ENCODE measurements at places on chromosomes 2 and 18. TPM values are rescaled to one million over a fixed set of nuclear protein-coding genes. Genes with fewer than 3 reads are reported as not detected.

DNA sequence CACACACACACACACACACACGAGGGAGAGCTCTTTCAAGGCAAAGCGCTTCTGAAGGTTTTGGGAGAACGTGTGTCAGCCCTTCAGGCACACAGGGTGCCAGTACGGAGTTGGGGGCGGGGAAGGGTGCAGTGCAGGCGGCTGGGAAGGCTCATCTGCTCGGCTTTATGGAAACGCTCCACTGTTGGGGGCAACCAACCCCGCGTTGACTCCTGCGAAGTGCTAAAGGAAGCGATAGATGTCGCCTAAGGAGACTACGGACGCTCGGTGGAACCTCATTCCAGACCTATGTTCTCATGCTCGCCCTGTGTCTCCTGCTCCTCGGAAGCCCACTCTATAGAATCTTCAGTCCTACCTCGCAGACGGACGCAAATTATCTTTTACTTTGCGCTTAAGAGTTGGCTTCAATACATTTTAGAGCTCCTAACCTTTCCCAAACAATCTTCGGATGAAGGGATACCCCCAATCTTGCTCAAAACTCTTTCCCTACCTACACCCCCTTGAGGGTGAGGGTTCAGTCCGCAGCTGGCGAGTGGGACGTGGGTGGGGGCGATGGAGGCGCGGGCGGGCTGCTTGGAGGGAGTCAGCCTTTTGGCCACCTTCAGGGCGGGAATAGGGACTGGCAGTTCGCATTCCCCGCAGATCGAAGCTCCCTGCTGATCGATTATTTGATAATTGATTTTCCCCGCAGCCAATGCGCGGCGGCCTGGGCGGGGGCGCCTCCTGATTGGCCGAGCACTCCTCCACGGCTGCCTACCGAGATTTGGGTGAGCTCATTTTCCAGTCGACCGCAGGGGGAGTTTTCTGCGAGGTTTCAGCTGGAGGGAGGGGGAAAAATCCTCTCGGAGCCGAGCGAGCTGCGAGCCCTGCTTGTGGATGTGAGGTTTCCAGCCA is 1.9 kb upstream of the MEIS1 start:
- DNase-seq: peak; percentile 16

DNA sequence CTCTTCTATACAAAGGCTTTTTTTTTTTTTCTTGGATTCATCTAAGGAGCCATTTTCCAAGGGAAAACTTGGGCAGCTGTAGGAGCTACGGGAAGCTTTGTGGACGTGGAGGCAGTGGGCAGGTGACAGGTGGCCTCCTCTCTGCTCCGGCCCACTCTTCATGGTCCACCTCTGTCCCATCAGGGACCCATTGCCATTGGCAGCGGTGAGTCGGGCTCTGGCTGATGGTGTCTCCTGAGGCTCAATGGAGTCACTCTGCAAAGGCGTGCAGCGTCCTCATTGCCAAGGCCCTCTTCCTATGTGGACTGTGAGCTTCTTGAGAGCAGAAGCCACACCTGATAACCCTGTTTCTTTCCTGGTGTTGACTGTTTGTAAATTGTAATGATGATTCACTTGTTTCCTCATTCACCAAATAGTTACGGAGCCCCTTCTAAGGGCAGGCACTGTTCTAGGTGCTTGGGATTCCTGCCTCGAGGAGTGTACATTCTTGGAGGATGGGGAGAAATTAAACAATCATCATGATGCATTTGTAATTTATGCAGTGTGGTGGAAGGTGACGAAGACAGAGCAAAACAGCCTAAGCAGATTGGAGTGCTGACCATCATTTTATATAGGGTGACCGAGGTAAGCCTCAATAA is 240.3 kb upstream of the HS6ST1 start:
- no peak for DNase-seq

DNA sequence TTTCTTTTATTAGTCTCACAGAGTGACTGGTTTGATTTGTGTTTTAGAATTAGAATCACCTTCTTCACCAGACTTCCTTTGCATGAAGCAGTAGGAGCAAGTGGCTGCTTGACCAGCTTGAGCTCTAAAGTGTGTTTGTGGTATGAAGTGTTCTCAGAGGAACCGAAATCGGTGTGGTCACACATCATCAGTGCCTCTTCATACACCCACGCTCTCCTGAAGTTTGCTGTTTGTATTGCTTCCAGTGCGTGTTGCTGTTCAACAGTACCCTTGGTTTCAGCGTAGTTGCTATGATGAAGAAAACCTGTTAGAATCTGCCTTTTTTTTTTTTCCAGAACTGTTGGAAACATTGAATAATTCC is 77.9 kb downstream of the LIMS1 start:
- peak; percentile 18 for DNase-seq

GRCh38 chr2:152098496-152099366 is at the start of gene CACNB4:
CACNB4 (minus strand) TSS chr2:152099044.
- no peak for DNase-seq

Gene POTEC
- total RNA-seq: not detected

Gene UGT1A10
- total RNA-seq: not detected

GRCh38 chr2:194086129-194086528 is 1570.9 kb upstream of the SLC39A10 start:
- no peak for DNase-seq

Gene CABLES1
- total RNA-seq: not detected

- no peak for DNase-seq
These were observed 52.2 kb downstream of the NRP2 start for GRCh38 chr2:205734436-205735037.

GRCh38 chr2:10447300-10447894 is 730 bp downstream of the ODC1 start:
- DNase-seq: no peak

- no peak for DNase-seq
These were observed 16.3 kb downstream of the RTN4 start for GRCh38 chr2:55033921-55034320.

Gene ABCB11
- not detected for total RNA-seq

Gene CD207
- 0.25 TPM for total RNA-seq

DNA sequence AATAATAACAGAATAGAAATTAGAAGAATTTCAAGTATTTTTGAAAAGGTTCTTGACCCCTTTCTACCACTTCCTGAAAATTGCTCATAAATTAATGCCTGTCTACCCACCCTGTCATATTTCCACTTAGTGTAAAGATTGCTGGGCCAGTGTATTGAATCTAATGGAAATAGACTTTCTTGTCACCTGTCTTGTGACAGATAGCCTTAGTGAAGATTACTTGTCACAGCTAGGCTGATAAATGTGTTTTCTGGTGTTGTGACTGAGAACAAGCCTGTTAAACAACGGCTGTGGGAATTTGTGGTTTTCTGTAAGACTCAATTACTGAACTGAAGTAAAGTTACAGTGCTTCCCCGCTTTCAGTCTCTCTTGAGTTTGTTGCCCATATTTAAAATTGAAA is 37.0 kb downstream of the PIK3C3 start:
- DNase-seq: no peak

GRCh38 chr2:202135091-202135874 is 62.2 kb downstream of the KIAA2012 start:
- no peak for DNase-seq

GRCh38 chr2:108889907-108890306 is 99.1 kb downstream of the EDAR start:
- DNase-seq: no peak

Gene CYP26B1
- total RNA-seq: 0.05 TPM

DNA sequence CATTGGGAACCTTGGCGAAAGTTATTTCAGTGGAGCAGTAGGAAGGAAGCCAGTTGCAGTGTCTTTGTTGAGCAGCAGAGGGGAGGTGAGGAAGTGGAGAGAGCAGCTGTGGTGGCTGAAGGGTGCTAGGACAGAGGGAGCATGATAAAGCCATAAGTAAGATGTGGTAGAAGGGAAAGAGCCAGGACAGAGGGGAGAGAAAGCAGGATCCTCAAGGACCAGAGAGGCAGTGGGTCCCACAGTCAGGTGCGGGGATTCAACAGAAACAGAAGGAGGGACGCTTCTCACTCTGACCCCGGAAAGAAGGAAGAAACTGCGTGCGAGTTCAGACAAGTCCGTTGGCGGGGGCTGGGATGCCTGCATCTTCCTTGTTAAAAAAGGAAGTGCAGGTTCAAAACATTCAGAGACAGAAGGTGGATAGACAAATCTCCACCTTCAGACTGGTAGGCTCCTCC is at the start of gene CXCR2:
Gene CXCR2, plus strand, starts transcription at position 403 of the 455 bp plus-strand sequence. CDS start 8,774 bp downstream, outside the sequence.
- no peak for DNase-seq

GRCh38 chr2:156430236-156430979 is 5.8 kb upstream of the GPD2 start:
- DNase-seq: no peak

Gene TEX44
- total RNA-seq: not detected

DNA sequence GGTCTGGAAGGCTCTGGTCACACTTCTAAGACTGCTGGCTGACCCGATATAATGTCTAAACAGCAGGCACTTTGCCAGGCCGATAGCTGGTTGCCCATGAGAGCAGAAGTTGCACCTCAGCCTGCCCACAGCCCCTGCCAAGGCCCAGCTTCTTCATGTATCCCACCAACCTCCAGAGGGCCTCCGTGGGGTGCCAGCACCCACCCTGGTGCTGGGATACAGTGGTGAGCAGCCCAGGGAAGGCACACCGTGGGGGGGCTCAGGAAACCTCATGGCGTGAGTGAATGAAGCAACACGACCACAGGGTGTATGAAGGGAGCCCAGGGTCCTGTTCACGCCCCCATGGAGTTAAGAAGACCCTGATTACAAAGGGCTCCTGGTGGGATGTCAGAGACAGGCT is 16.2 kb upstream of the GLI2 start:
- DNase-seq: no peak

DNA sequence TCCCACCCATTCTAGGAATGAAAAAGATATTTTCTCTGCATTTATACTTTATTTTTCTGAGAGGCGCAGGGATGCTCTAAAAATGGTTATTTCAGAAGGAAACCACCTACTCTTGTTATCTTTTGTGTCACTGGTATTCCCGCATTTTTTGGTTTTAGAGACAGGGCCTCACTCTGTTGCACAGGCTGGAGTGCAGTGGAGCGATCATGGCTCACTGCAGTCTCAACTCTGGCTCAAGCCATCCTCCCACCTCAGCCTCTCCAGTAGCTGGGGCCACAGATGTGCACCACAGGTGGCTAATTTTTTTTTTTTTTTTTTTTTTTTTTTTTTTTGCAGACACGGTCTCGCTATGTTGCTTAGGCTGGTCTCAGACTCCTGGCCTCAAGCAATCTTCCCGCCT is 135.9 kb downstream of the NCK2 start:
- no peak for DNase-seq

Gene RAMP1
- total RNA-seq: not detected

DNA sequence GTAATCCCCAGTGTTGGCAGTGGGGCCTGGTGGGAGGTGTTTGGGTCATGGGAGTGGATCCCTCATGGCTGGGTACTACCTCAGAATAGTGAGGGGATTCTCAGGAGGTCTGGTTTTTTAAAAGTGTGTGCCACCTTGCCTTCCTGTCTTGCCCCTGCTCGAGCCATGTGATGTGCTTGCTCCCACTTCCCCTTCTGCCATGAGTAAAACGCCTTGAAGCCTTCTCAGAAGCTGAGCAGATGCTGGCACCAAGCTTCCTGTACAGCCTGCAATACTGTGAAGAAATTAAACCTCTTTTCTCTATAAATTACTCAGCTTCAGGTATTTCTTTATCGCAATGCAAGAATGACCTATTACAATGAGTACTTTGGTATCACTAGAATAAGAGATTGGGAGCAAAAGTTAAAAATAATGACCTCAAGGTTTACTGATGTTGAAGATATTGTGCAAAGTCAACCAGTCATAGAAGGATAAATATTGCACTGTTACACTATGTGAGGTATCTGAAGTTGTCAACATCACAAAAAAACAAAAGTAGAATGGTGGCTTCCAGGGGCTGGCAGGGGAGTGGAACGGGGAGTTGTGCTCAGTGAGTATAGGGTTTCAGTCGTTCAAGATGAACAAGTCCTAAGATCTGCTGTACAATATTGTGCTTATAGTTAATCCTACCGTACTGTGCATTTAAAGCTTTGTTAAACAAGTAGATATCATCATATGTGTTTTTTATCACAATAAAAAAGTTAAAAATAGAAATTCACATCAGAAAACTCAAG is 938.3 kb upstream of the CNTNAP5 start:
- DNase-seq: no peak

DNA sequence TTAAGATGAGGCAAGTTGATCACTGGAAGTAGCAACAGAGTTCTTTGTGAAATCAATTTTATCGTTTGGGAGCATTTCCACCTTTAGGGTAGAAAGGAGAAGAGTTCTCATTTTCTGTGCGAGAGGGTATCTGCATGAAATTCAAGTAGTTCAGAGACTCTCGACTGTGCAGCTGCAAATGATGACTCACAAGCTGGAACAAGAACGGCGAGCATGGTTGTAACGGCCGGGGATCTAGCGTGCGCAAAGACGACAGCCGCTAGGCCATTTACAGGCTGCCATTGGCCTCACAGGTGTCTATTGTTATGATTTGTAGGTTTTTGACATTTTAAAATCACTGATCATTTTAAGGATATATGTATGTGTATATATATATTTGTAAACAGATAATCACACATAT is 5.2 kb downstream of the KLHL29 start:
- DNase-seq: no peak

DNA sequence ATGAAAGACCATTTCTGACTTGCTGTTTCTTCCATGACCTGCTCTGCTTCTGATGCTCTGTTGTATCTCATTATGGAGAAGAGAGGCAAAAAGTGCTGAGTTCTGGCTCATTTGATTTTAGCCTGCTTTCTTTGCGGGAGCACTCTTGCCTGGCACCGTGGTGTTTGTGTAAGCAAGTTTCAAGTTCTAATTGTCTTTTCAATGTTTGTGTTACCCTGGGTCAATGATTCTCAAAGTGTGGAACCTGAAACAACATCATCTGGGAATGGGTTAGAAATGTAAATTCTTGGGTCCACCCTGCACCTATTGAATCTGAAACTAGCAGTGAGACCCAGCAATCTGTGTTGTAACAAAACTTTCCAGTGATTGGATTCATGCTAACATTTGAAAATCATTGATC is 85.5 kb upstream of the STON1 start:
- DNase-seq: no peak

- no peak for DNase-seq
These were observed 13.4 kb upstream of the BOK start for GRCh38 chr2:241545106-241545505.

DNA sequence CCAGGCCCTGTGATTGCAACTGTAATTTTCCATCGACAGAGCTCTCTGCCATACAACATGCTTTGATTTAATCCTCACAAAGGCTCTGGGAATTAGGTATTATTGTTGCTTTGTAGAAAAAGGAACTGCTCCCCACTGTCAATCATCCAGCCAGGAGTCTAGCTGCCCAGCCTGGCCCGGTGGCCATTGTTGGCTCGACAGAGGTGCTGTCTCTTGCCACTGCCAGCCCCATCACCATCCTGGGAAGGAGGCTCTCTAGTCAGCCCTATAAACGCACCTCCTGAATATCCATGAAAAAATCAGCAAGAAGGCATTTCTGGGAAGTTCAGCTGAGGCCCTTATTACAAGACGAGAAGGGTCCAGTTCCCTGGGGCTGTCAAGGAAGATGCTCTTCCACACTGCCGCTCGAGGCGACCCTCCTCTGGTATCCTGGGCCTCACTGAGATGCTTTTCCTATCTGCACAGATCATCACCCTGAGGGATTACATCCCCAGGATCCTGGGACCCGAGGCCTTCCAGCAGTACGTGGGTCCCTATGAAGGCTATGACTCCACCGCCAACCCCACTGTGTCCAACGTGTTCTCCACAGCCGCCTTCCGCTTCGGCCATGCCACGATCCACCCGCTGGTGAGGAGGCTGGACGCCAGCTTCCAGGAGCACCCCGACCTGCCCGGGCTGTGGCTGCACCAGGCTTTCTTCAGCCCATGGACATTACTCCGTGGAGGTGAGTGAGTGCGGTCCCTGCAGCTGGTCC is 71.0 kb downstream of the TPO start:
- DNase-seq: no peak

GRCh38 chr2:43269074-43269572 is 42.7 kb upstream of the ZFP36L2 start:
- no peak for DNase-seq

Gene CDK15
- not detected for total RNA-seq

Gene RABL2A
- total RNA-seq: 17.9 TPM

Gene TNS1
- total RNA-seq: 0.34 TPM

Gene ASPRV1
- total RNA-seq: 0.96 TPM
